ENCODE measurements at places on chromosomes 5 and 9.

- no peak for DNase-seq
These were observed 81.8 kb downstream of the GADD45G start for GRCh38 chr9:89686621-89687020.

GRCh38 chr5:33346534-33346933 is 94.2 kb upstream of the TARS1 start:
- DNase-seq, result no peak

GRCh38 chr9:133788819-133789717 is 50.9 kb upstream of the SARDH start:
- no peak for DNase-seq

- no peak for DNase-seq
These were observed 40.7 kb upstream of the CACNA1B start for GRCh38 chr9:137836831-137837241.

- DNase-seq, result no peak
These were observed 366.5 kb downstream of the SLCO4C1 start for GRCh38 chr5:101929628-101930027.

DNA sequence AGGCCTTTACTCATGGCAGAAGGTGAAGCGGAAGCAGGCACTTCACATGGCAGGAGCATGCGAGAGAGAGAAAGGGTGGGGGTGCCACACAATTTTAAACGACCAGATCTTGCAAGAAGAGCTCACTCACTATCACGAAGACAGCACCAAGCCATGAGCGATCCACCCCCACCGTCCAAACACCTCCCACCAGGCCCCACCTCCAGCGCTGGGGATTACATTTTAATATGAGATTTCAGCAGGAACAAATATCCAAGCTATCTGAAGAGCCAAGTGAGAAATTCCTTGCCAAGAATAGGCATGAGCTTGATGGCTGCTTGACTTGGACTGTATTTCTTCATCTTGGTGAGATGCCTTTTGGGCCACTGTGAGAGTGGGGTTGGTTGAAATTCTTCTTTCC is 88.0 kb downstream of the PDZD2 start:
- DNase-seq, result no peak

DNA sequence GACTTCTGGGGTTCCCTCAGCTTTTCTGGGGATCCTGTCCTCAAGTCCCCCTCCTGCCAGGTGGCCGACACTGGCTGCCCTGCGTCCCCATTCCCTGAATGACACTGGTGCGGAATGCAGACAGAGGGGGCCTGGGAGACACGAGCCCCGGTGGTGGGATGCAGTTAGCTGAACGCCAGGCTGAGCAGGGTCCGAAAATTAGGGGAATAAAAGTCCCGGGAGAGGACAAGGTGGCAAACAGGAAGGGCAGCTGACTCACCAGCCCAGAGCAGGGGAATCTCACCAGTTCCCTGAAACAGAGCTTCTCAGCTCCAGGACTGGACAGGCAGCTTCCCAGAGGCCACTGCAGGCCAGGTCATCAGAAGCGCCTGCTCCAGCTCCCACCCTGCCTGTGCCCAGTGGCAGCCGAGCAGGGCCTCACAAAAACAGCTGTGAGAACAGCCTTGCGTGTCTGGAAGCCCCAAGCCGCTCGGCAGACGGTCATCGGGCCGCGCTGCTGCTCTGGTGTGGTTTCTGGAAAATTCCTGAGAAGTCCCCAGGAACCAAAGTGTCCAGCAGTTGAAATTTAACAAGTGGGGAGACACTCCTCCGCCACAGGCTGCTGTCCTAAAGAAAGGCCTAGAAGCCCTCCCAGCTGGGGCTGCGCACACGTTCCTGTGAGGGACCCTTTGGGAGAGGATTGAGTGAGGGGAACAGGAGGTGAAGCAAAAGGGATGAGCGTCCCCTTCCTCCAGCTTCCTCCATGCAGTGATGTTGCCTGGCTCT is 47.6 kb upstream of the EXOC3 start:
- no peak for DNase-seq

DNA sequence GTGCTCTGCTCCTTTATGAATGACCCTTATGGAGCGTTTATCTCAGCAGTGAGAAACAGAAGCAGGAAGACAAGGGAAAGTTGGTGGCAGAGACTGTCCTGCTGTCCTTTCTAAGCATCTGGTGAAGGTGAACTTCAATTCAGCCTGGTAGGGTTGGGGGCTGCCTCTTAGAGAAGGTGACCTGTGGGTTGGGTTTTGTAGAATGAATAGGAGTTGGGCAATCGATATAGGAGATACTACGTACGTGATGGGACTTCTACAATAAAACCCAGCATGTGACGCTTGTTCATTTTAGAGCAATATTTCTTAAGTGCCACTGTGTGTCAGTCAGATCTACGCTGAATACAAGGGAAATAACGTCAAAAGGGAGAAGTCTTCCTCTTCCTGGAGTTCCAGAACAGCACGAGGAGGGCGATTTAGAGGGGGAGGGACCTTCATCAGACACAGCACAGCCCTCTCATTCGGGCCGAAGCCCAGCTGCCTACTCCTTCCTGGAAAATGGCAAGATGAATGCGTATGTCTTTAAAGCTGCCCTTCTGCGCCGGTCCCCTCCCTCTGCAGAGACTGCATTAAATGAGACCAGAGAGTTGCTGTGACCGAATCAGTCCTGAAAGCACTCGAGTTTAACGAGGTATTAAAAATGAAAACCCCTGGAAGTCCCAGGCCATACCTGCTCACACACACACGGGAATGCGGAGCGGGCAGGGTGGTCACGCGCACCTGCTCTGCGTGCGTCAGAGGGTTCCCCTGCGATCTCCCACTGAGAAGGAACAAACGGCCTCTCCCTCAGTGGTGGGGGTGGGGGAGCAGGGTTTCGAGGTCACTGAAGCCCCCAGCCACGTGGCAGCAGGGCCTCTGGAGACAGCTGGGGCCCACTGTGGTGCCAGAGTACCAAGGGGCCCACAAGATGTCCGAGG is 85.3 kb upstream of the SARDH start:
- no peak for DNase-seq

GRCh38 chr5:150214289-150214688 is 24.4 kb downstream of the SLC6A7 start:
- DNase-seq, result no peak

DNA sequence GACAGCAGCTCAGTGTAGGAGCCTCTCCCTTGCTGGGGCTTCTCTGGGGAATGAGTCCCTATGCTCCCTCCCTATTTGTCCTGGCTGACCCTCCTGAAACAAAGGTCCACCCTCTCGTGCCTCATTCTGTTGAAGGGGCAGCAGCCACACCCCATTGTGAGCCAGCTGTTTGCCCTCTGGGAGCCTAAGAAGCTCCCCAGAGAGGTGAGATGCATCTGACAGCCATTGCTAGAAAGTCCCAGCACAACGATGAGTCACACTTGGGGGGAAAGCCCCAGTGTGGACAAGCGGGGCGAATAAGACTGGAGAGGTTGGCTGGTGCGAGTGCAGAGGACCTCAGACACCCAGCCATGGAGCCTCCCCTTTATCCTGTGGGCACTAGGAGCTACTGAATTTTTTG is 101.4 kb downstream of the PPARGC1B start:
- no peak for DNase-seq

DNA sequence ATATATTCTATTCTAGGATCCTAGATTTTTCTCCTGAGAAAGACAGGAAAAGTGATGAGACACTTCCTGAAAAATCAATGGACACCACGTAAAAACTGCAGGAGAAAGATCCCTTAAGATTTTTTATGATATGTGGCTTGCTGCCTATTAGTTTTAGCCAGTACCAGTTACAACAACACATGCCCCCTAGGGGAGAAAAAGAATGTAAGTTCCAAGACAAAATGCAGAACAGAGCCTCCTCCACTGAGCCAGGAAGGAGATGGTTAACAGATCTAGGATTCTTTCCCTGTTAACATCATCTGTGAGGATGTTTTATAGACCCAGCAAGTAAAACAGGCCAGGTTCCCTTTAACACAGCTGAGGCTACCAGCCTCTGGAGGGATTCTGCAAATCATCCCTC is 574.7 kb downstream of the TLE4 start:
- DNase-seq, result no peak

GRCh38 chr9:31790720-31791119 is 593.7 kb upstream of the ACO1 start:
- DNase-seq, result no peak

GRCh38 chr9:131672451-131672850 is 67.4 kb downstream of the RAPGEF1 start:
- DNase-seq, result no peak

- no peak for DNase-seq
These were observed 2403.7 kb upstream of the C9orf72 start for GRCh38 chr9:29976981-29977380.

DNA sequence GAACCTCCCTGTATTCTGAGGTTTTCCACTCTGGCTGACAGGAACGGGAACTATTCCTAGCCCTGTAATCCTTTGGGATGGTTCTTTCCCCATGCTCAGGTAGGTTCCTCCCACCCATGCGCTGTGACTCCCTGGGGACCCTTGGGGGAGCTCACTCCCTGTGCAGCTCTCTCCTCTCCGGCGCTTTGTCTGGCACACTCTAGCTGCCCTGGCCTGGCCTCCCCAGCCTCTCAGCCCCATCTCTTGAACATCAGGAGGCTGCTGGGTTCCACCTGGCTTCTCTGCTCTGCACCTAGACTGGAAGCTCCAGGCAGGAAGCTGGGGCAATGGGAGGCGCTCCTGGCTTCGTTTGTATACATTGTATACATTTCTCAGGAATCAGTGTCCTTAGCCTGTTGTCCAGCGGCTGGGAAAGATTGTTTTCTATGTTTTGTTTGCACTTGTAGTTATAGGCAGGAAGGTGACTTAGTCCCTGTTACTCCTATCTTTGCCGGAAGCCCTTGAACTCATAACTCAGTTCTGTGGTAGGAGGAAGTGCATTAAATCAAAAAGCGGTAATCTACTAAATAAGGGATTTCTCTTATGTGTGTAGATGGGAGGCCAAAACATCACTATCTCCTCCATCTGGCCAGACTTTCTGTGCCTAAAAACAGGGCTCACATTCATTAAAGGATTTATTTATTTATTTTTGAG is 20.4 kb downstream of the SLC25A25 start:
- no peak for DNase-seq

DNA sequence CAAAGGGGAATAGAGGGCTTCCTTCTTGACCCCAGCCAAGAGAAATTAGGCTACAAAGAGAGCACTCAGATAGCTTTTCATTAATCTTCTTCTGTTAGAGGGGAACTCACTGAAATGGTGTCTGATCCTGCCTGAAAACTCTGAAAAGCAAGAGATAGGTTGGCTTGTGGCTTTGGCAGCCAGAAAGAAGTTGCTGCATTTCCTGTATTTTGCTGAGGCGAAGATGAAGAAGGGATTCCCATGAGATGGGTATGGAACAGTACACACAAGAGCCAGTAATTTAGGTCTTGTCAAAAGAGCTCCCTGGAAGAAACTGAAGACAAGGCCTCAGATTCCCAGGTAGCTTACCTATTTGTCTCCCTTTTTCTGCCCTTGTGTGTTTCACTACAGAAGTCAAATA is 120.9 kb upstream of the TARS1 start:
- no peak for DNase-seq

Measured in WTC11 (cell line).